Diencephalon (tissue), 1 donor: ENCODE measurements at places on chromosomes 16 and 17. TPM values are rescaled to one million over a fixed set of nuclear protein-coding genes. Genes with fewer than 3 reads are reported as not detected.

Gene ZNF469
- total RNA-seq = 1.4 TPM

Gene ITGAX
- 3.0 TPM for total RNA-seq

Gene HS3ST3A1
- total RNA-seq = not detected

Gene SDK2
- total RNA-seq = 8.8 TPM

Gene SLC38A7
- 24.7 TPM for total RNA-seq
